ENCODE measurements at places on chromosomes 6 and 20. TPM values are rescaled to one million over a fixed set of nuclear protein-coding genes. Genes with fewer than 3 reads are reported as not detected.
A peak's percentile ranks its signal among the peaks of the same experiment; 100 is the strongest.

DNA sequence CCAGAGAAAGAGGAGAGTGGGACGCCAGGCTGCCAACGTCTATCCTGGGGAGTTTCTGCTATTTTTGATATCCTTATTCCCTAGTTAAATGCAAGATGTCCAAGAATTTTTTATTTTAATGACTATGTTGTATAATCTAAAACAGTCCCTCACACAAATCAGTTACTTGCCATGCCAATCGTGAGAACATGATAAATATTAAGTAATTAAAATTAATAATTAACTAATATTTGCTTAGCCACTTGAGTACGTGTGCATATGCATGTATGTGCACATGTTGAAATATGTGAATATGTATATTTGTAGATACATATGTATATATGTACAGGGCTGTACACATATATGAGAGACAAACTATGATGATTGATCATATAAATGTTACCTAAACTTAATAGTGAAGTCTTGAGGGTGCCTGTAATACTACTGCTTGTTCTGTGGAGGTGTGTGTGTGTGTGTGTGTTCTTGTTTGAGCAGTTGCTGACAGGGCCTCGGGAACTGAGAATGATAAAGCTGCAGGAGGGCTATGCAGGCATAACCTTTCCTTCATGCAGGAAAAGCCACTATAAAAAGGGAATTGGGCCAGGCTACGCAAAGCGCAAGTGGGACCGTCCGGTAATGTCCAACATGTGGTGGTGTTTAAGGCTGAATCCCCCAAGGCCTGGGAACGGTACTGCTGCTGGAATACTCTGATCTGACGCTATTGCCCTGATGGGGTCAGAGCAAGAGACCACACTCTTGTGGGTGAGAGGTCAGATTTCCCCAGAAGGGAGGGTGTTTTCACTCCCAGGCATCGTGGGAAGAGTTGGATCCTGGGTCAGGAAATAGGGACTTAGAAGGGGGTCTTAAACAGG, 148.3 kb upstream of the TBX18 start:
- no peak for DNase-seq

DNA sequence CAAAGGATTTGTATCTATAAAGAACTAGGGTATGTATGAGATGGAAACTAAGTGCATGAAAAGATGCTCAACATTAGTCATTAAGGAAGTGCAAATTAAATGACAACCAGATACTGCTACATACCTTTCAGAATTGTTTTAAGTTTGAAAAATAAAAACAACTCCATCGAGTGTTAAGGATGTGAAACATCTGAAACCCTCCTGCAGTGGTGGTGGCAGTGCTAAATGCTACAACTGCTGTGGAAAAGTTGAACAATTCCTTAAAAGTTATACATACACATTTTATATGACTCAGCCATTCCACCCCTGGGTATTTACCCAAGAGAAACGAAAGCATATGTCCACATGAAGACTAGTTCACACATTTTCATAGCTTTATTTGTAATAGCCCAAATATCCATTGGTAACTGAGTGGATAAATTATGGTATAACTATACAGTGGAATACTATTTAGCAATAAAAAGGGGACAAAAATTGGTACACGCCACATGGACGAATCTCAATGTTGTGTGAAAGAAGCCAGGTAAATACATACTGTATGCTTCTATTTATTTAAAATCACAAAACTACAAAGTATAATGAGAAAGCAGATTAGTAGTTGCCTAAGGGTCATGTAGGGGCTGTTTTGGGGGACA, 10.6 kb downstream of the ARMH2 start:
- DNase-seq = peak; percentile 18

- DNase-seq = peak; percentile 43
Measured at GRCh38 chr20:37543828-37544227, 16.2 kb upstream of the BLCAP start.

DNA sequence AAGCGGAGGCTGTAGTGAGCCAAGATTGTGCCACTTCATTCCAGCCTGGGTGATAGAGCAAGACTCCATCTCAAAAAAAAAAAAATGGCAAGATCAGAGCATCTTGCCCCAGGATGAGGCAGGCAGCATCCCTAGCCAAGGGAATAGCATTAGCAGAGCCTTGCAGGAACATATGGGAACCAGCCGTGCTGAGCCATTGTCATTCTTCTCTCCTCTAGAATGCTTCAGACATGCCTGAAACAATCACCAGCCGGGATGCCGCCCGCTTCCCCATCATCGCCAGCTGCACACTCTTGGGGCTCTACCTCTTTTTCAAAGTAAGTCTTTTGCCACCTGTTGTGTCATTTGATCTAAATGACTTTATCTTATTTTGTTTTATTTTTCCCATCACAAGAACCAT, 13.0 kb downstream of the HM13 start:
- no peak for DNase-seq

DNA sequence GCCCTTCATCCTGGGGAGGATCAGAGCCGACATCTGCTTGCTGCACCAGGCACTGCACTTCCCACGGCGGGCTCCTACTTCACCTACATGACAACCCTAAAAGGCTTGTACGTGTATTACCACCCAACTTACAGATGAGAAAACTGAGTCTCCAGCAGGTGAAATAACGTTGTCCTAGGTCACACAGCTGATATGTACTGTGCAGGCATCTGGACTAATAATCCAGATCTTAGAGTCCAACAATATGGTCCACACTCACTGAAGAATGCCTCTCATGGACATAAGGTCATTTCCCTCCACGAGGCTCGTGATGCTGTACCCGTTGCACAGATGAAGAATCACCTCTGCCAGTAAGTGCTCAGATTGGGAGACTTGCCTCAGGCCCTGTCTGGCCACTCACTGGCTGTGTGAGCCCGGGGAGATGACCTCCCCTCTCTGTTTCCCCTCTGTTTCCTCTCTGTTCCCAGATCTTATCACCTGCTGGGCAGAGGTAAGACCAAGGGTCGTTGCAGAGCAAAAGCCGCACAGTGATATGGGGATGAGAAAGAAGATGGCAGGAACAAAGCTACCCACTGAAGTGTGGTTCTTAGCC, 32.1 kb downstream of the TGM2 start:
- peak; percentile 25 for DNase-seq

- no peak for DNase-seq
Measured at GRCh38 chr20:53984356-53985149, 85.8 kb downstream of the BCAS1 start.

DNA sequence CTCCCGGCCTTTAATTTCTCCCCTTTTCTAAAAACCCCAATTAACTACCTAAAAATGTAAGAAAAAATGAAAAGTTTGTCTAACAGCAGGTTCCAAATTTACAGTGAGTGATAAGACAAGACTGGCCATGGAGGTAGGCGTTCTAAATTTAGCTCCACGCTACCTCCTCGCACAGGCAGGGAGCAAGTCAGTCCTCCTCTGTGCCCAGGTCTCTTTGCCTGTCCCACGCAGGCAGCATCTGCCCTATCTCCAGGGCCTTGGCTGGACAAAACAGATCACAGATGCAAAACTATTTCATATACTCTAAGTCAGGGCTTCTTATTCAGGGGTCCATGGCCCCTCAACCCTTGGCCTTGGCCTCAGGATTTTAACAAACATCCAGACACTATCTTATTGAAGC, 98.0 kb upstream of the JARID2 start:
- DNase-seq = no peak

- no peak for DNase-seq
Measured at GRCh38 chr20:32448306-32449056, 90.3 kb downstream of the ASXL1 start.

DNA sequence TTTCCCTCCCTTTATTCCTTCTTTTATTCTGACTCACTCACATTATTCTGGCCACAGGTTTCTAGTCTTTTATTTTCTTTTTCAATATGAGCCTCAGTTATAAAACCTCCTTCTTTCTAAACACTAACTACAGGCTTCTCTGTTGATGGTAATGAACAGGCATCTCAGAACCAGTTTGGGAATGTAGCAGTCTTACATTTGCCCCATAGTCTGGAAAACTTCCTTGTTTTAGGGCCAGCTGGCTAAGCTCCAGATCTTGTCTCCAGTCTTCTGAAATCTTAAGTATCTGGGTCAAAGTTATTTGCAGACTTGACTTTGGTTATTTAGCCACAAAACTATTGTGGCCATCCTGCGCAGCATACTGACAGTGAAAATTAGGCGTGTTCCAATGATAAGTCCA, 97.0 kb upstream of the MAN1A1 start:
- peak; percentile 88 for DNase-seq

DNA sequence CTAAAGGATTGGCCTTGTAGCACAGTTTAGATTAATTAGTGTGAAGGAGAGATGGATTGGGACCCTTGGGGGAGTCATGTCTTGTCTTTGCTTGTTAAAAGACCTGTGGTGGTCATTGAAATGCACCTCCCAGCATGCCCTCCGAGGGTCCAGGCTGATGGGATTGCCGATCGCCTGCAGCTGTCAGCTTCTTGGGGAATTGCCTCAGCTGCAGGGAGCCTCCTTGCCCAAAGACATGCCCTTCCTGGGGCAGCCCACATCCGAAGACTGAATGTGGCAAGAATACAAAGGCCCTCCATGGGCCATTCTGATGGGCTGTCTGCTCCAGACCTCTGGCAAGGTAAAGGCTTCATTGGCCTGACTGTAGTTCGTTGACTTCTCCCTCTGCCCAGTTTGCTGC, 150.7 kb downstream of the FARS2 start:
- DNase-seq = no peak

DNA sequence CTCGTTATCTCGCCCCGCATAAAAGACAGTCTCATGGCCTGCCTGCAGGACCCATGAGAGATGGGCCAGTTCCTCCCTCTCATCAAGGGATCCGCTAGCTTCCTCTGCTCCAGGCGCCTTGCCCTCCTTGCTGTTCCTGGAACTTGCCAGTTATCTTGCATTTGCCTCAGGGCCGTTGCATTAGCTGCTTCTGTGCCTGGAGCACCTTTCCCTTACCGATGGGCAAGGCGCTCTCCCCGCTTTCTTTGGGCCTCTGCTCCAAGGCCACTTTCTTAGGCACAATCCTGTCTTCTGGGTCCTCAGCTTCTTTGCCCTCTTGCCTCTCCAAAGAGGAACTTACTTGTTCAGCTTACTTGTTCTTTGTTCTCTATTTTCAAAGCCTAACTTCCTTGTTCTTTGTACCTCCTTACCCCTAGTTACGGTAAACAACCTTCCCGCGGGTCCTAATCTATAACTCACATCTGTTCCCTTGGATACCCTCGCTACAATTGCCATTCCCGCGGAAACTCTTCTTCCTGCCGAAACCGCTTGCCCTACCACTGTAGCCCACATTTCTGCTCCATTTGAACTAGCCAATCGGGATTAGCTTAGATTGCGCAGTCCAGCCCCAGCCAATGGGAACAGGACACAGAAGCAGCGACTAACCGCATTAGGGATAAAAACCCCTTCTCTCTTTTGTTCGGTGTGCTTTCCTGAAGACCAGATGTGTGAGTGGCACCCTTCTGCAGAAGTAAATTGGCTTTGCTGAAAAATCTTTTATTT, 887 bp upstream of the NSFL1C start:
- DNase-seq = no peak

OCSTAMP gene
- total RNA-seq = not detected

FAM209A gene
- not detected for total RNA-seq

RBPJL gene
- not detected for total RNA-seq
